ENCODE measurements at places on chromosomes 6 and 20.

DNA sequence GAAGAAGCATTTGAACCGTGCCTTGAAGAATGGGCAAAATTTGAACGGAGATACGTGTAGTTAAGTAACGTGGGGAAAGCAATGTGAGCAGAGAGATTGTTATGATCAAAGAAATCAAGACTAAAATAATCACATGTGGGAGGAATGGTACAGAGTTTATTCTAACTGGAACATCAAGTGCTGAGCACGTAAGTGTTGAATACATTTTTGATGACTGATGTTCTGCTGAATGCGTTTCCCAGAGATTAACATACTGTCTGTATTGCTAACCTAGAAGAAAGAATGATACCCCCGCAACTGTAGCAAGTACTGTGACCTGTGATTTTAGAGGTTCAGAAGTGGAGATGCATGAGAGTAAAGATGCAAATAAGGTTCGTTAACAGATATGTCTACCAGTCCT is 146.9 kb upstream of the EPHA7 start:
- DNase-seq, result no peak

DNA sequence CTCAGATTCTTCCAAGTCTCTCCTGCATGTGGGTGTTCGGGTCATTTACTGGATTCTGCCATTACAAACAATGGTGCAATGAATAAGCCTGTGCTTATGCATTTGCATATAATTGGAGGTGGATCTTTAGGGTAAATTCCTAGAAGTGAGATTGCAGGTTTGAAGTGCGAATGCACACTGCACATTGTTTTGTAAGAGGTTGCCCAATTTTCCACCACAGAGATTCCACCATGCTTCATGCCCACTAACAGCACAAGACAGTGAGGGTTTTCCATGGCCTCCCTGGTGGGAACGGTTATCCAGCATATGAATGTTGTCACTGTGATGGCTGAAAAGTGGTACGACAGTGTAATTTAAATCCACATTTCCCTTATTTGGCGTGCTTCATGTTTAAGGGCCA is 178.8 kb upstream of the PMEPA1 start:
- no peak for DNase-seq

DNA sequence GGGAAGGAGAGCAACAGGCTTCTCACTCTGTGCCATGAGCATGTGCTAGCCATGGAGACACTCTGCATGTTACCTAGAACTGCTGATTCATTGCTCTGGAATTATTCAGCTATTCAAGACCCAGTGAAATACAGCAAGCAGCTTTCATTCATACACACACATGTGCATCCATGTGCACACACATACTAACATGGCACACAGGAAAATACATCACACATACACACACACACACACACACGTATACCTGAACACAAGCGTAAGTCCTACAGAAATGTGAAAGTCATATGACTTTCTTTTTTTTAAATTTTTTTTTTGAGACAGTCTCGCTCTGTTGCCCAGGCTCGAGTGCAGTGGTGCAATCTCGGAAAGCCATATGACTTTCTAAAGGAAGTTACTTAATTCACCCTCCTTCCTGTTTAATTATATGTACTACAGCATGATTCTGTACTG is 108.2 kb upstream of the NFATC2 start:
- no peak for DNase-seq

DNA sequence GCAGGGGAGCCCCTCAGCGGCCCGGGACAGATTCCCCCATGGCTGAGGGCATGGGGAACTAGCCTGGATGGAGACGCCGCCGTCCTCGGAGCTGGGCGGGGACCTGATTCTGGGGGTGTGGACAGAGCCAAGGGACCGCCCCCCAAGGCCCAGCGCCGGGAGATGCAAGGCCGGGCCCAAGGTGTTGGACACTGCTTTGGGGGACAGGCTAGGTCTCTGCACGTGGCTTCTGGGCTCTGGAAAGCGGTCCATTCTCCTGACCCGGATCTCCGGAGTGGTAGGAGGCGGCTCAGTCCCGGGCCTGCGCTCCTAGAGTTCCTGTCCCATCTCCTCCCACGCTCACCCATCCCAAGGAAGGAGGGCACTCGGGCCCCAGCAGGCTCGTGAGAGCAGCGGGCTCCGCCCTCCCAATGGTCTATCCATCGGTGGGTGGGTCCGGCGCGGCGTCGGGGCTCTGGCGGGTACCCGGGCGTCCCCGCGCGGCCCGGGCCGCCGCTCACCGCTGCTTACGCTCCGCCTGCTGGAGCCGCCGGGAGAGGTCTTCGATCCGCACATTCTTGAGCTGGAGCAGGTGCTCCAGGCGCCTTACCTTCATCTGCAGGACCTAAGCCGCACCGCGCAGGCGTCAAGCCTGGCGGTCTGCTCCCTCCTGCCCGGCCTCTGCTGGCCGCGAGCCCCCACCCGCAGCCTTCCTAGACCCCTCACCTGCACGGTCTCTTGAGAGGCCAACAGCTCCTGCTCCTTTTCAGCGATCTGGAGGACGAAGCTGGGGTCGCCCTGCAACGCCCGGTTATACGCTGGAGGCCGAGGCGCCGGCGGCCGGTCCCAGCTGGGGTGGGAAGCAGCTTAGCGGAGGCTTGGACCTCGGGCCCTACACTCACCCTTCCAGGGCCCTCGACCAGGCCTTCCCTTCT is 3.3 kb downstream of the SPEF1 start:
- peak; percentile 43 for DNase-seq

DNA sequence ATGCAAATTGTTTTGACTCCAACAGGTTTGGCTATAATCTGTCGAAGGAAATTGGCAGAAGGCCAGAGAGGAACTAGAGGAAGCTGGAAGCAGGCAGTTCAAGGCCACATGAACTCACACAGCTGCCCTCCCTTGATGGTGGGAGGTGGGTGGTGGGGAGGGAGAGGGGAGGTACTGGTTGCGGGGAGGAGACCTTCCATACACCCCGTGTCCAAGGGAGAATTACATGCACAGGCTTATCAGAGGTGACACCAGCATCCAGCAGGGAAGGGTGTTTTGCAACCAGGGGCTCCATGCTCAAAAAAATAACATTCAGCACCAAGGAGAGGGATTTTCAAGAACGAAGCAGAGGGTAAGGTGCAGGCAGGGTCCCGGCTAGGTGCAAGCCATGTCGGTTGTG is 9.1 kb downstream of the PRND start:
- no peak for DNase-seq

GRCh38 chr6:1393641-1394283 is 4.4 kb downstream of the FOXF2 start:
- no peak for DNase-seq

DNA sequence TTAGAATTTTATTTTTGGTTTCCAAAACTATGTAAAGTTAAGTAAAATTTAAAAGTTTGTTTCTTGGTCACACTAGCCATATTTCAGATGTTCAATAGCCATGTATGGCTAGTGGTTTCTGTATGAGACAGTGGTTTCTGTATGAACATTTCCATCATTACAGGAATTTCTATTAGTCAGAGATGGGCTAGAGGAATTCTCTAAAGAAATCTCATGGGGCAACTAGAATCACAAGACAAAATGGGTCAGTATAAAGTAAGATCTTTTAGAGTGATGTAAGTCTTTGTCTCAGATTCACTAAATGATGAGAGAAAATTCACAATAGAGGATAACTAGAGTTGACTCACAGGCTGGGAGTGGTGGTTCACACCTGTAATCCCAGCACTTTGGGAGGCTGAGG is 149.0 kb downstream of the FUT9 start:
- no peak for DNase-seq

DNA sequence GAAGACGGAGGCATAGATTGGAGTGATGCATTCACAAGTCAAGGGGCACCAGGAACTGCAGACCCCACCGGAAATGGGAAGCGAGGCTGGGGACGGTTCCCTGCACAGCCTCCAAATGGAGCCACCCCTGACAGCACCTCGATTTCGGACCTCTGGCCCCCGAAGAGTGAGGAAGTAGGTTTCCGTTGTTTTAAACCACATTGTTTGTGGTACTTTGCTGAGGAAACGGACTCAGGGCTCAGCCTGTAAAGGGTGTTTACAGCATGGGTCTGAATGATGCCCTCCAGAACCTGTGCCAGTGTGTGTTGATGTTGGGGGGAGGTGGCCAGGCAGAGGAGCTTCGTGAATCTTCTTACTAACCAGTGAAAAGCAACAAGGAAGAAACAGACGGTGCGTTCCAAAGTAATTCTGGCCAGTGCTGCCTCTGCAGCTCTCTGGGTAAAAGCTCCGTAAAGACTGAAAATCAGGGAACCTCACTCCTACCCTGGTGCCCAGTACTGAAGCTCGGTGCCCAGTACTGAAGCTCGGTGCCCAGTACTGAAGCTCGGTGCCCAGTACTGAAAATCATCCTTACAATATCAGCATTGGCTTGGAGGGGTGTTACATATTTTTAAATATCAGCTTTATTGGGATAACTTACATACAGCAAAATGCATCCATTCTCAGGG is 30.1 kb upstream of the CCR6 start:
- DNase-seq, result no peak

- no peak for DNase-seq
Measured at GRCh38 chr6:7728855-7729590, 3.1 kb downstream of the BMP6 start.

- DNase-seq, result no peak
Measured at GRCh38 chr6:1841136-1841535, 231.4 kb downstream of the FOXC1 start.

DNA sequence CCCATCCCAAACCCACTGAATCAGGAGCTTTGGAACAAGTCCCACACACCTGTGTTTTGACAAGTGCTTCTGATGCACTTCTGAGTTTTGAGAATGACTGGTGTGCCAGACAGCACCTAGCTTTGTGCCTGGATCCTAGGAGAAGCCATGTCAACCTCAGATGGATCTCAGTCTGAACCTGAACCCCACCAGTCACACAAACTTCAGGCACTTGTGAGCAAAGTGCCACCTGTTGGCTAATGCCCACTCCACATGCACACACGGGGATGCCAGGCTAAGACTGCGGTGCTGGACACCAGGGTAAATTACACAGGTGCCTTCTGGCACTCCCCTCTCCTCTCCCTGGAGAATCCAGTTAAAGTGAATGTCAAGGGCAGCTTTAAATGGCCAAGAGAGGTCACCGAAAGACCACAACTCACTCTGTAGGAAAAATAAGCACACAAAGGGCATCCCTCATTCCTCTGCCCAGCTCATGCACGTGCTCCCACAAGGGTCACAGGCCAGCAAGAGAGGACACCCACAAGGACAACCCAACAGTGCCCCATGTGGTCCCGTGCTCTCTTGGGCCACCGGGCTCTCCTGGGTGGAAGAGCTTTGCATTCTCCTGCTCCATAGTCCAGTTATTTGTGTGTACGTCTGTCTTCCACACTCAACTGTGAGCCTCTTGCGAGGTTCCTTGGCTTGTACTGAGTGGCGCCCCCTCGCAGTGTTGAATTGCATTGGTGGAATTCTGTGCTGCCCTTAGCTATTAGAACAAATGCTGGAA is 45.6 kb downstream of the TAF8 start:
- no peak for DNase-seq

DNA sequence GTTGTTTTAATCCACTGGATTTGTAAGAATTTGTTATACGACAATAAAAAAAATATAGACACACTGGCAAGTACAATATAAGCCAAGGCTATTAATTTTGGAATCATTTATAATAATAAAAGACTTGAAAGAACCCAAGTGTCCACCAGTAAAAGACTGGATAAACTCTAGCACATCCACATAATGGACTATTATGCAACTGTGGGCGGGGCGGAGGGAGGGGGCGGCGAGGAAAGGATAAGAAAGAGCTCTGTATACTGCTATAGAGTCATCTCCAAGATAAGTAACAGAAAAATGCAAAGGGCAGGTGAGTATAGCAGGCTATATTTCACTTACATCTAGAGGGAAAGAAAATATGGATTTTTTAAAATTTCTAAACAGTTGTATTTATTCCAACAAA is 123.3 kb downstream of the TBC1D32 start:
- DNase-seq, result no peak

GRCh38 chr20:63441136-63442099 is 31.0 kb downstream of the KCNQ2 start:
- DNase-seq, result no peak

GRCh38 chr20:60632391-60633262 is 619.4 kb upstream of the CDH4 start:
- DNase-seq, result peak; percentile 51

- DNase-seq, result no peak
Measured at GRCh38 chr20:8774412-8774811, 294.5 kb upstream of the PLCB4 start.

GRCh38 chr20:37345339-37346235 is at the start of gene SRC:
Gene SRC, plus strand, starts transcription at chr20:37346140. Its CDS starts 38,014 bp downstream, at chr20:37384154.
- peak; percentile 38 for DNase-seq

- DNase-seq, result no peak
Measured at GRCh38 chr20:24211972-24212371, 223.4 kb upstream of the GGTLC1 start.

DNA sequence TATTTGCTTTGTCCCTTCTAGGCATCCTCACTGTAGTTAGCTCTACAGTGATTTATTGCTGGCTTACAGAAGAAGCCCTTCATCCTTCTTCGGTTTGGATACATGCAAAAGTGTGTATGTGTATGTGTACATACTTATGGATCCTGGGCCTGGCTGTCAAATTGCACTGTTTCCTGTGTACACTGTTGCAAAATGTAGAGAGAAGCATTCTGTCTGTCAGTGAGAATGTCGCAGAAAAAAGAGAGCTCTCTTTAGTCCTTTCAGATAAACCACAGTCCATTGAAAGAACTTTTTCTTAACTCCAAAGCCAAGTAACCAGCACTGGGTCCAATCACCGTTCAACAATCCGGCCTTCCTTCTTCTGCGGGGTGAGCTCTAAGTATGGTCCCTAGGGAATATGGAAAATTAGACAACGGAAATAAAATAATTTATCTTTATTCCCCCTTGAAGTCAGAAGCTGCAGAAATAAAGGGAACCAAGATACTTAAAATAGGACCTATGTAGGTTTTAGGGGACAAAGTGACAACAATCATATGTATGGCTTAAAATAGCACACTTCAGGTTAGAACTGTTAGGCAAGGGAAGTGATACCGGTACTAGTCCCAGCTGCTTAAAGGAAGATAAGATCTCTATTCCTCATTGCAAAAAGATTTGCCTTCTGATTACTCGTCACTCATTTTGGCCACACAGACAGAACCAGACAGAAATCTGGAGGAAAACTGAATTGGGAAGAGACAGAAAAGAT is 107.0 kb downstream of the CD83 start:
- DNase-seq, result no peak

GRCh38 chr6:121666814-121667213 is 231.4 kb downstream of the GJA1 start:
- no peak for DNase-seq

GRCh38 chr6:52641388-52641787 is 29.5 kb upstream of the TMEM14A start:
- DNase-seq, result no peak

DNA sequence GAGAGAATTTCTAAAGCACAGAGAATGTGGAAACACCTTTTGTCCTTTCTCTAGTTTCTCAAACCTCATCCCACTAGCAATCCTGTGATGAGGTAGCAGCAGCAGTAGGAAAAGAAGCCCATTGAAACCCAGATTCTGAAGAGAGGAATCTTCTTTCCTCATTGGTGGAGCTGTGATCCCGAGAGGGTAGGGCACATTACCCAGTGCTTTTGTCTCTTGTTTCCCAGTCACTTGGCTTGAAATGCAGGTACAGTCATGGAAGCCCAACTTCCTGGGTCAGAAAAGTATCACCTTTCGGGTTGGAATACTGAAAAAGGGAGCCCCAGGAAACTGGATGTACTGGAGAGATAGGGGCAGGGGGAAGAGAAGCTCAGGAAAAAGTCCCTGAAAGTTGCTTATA is 417.4 kb downstream of the TBC1D32 start:
- DNase-seq, result no peak

- DNase-seq, result peak; percentile 5
Measured at GRCh38 chr20:33933469-33933909, 60.2 kb upstream of the RALY start.

Measured in NCI-H1436 (cell line).